ENCODE measurements at places on chromosomes 13 and 19.

GRCh38 chr19:3282564-3282963, 58.1 kb downstream of the CELF5 start:
- no peak for DNase-seq

GRCh38 chr13:111909971-111910671, 156.8 kb upstream of the SOX1 start:
- DNase-seq, result no peak

GRCh38 chr19:2270157-2270422, 11.9 kb downstream of the PEAK3 start:
- DNase-seq, result peak; percentile 33

GRCh38 chr19:51802775-51803174, 7.8 kb downstream of the FPR3 start:
- DNase-seq, result no peak

DNA sequence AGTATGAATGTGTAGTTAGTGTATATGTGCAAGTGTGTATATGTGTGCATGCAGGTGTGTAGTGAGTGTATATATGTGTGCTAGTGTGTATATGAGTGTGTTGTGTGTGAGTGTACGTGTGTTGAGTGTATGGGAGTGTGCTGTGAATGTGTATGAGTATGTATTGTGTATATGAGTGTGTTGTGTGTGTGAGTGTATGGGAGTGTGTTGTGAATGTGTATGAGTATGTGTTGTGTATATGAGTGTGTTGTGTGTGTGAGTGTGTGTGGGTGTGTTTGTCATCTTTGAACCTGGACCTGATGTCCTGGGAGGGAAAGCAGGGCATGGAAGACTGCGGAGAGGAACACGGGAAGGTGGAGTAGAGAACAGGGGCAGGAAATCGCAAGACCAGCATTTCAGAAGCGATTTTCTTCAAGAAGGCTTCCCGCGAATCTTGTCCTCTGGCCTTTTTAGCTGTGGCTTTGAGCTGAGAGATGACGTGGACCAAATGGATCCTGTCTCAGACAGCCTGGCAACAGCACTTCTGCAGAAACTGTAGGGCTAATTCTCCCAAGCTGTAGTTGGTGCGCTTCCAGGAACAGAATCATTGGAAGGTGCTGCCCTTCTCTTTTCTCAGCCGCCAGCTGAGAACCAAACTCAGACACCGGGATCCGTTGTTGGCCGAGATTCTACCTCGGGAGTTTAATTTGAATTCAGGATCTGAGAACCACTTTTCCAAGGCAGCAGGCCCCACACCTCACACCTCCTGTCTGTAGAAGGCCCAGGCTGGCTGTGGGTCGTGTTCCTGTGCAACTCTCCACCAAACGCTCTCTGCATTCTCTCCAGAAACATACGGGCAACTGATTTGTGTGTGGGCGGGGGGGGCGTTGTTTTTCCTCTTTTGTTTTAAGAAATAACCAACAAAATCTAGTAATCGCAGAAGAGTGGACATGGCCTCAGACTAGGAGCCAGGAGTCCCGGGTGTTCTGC, 94.7 kb upstream of the RAP2A start:
- DNase-seq, result no peak

DNA sequence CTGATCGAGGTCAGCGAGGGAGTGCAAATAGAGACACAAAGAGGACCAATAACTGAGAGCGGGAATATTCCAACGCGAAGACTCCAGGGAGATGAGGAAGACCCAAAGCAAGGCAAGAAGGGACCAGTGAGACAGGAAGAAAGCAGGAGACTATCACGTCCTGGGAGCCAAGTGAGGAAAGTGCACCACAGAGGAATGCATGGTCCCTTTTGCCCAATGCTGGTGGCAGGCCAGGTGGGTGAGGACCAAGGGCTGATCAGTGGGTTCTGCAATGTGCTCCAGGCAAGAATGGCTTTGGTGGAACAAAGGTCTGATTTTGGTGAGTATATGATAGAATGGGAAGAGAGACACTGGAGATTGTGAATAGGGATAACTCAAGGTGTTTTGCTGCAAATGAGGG, 25.4 kb downstream of the CHST8 start:
- no peak for DNase-seq

DNA sequence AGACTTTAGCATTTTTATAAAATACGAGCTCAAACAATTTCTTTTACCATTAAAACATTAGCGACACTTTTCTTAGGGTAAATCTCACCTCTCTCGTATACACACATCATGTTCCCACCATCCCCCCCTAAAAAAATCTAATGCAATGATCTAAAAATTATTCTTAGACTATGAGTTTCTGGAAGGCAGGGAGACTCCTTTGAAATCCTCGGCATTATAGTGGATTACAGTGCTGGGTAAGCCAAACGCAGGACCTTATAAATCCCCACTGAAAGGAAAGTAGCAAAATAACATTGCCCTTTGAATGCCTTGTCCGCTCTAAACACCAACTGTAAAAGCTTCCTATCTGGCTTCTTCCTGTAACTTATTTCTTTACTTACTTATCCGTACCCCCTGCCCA, 35.0 kb downstream of the NUFIP1 start:
- no peak for DNase-seq

GRCh38 chr19:2973229-2973628, 4.1 kb upstream of the TLE6 start:
- no peak for DNase-seq

- DNase-seq, result peak; percentile 78
These were observed at the start of gene SLAIN1 for GRCh38 chr13:77697217-77698103. Gene SLAIN1 (plus strand): TSS chr13:77697687. CDS start chr13:77697914, 227 bp downstream.

- DNase-seq, result no peak
These were observed 378.0 kb downstream of the DNAJC15 start for GRCh38 chr13:43401361-43401760.

- no peak for DNase-seq
These were observed 265.6 kb downstream of the TDRD3 start for GRCh38 chr13:60662595-60662994.

DNA sequence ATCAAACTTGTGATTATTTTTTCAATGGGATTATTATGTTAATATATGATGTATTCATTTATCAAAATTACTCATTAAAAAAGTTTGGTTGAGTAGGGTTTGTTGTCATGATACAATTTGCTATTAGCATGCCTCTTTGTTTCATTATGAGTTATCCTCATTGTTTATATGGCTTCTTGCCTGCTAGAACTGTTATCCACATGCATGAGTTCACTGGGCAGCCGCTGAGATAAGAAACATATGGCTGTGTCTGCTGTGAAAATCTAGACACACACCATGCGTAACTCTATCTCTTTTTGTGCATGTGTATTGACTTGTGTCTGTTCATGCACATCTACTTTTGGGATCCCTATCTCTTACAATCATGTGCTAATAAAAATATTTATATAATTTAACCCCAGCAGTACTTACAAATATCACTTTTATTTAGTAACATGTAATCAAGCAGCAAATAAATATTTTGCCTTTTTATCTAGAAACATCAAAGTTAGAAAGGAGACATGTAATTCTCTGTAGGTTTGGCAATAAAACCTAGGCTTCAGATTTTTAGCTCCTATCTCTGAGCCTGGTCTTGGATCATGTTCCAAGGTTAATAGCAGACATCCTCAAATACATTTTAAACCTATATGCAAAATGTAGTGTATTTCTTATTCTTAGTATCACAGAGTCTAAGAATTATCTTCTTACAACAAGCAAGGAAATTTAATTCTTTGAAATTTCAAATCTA, 11.2 kb upstream of the KLF12 start:
- no peak for DNase-seq

- DNase-seq, result no peak
These were observed 5.7 kb upstream of the THSD1 start for GRCh38 chr13:52411629-52412028.

DNA sequence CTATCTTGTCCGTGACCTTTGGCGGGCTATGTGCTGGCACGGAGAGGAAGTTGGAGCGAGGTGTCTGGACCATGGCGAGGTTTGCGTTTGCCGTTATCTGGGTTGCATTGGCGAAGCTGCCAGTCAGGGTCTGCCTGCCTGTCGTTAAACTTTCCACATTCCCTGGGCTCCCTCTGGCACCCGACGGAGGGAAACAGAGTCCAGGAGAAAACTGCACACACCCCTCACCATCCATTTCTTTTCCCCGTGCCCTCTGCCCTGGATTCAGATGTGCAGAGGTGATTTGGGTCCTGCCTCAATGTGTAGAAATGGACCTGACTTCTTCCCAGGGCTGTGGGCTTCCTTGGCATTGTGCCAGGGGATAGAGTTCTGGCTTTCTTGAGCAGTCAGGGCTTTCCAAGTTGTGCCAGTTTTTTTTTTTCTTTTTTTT, 142.4 kb downstream of the URI1 start:
- no peak for DNase-seq

DNA sequence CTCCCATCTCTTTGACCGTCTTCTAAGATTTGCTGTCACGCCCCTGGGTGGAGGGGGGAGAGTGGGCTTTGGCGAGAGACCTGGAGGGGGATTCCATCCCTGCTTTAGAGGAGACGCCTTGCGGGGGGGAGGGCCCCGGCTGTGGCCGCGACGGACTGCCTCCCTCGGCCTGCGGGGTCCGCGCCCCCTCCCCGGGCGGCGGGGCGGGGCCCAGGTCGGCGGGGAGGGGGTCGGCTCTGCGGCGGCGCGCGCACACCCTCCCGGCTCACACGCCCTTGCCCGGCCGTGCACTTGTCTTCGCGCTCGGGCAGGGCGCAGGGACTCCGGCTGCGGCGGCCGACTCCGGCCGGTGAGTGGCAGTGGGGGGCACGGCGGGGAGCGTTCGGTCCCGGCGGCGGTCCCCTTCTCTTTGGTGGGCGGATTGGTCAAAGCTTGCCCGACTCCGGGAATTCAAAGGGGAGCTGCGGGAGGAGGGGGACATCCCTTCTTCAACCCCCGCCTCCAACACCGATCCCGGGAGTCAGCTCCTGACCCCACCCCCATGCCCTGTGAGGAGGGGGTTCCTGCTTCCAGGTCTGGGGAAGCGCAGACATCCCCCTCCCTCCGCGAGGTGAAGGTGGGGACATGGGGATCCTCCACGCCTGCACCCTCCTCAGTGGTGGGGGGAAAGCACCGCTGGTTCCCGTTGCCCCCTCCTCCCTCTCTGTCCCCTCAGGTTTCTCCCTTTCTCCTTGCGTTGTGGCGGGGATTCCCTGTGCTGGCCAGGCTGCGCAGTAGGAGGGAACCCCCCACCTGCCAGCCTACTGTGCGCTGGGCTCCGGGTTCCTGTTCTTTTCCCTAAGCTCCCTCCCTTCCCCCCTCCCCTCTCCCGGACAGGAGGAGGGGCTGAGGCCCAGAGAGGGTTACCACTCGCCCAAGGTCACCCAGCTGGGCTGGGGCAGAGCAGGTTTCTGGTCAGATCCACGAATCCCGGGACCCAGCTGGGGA, 14.6 kb upstream of the KCNN1 start:
- DNase-seq, result no peak

GRCh38 chr19:11587975-11588631, 9.2 kb upstream of the ZNF627 start:
- DNase-seq, result no peak

GRCh38 chr13:21823949-21824348, 153.1 kb downstream of the FGF9 start:
- no peak for DNase-seq

GRCh38 chr19:43446746-43447489, 18.5 kb downstream of the LYPD3 start:
- peak; percentile 75 for DNase-seq

Measured in effector CD4-positive, alpha-beta T cell (primary cell).